Stimulated activated CD8-positive, alpha-beta memory T cell treated with anti-CD3 and anti-CD28 coated beads, Interleukin-7, amount 100 ng/mL, for 24 hours (primary cell): ENCODE measurements at places on chromosomes 7 and 10.

DNA sequence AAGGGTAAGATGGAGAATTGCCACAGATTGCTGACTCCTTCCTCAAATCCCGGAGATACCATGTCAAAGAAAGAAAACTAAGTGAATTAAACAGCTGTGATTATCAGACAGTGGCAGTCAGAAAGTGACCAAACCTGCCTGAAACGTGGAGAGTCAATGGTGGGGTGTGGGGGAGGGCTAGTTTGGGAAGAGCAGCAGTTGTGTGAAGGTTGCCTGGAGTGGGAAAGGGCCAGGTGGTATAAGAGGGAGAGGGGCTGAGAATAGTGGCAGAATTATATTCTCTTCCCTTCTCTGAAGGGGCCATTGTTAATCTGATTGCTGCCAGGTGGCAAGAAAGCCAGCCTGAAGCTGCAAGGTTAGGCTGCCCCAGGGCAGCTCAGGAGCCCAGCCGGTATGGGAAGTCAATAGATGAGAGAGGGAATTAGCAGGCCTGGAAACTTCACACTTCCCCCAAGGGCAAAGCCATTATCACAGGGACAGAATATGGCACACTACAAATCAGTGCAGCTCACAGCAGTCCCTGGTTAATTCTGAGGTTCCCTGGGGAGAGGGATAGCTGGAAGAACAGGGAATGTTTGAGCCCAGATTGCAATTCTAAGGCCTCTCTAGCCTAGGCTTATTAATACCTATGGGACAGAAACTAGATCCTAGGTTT lies 83.9 kb upstream of the ITGB1 start:
- no peak for DNase-seq

GRCh38 chr7:99594948-99595745 lies 2.9 kb upstream of the TMEM225B start:
- DNase-seq, result no peak

DNA sequence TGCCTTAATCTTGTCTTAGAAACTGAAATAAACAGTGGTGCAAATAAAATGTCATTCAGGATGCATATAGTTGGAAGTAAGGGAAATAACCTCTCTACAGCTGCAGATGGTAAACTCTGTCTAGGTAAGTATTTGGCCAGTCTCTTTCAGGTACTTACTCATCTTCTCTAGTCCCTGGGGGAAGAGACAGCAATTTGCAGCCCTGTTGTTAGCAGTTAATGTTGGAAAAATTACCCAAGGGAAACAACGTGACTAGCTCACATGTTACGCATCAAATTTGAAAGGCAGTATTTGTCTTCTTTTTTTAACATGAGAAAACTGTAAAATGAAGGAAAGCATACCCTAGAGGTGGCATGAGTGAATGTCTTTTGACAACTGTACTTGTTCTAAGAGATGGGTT lies 3.2 kb upstream of the HUS1 start:
- DNase-seq, result no peak

DNA sequence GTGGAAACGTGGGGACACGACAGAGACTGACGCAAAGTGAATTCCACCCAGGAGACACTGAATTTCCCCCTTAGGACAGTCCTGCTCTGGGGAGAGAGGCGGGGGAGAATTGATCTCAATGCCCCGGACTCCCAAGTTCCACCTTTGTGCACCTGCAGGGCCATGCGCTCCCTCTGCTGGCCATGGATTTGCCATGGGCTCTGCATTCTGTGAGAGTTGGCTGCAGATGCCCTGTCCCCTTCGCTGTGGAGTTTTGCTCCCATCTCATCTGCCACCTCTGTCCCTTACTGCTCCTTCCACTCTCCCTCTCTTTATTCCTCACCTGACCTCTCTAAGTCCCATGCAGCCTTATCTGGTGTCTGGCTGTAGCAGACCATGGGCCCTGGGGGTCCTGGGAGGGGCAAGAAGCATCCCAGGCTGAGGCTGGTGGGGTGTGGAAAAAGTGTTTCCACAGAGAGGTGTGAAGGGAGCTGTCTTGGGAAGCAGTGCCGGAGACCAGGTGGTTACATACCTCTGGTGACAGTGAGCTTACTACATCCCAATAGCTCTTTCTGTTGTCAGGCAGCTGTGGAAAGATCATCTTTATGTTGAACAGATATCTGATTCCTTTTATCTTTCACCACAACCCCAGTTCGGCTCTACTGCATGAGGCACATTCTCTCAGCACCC lies 14.3 kb downstream of the GHRHR start:
- no peak for DNase-seq
